Stimulated activated CD4-positive, alpha-beta T cell treated with anti-CD3 and anti-CD28 coated beads, Interleukin-12 subunit alpha, Interleukin-12 subunit beta, amount 100 ng/mL, for 24 hours (primary cell): ENCODE measurements at places on chromosomes 16 and 17.

DNA sequence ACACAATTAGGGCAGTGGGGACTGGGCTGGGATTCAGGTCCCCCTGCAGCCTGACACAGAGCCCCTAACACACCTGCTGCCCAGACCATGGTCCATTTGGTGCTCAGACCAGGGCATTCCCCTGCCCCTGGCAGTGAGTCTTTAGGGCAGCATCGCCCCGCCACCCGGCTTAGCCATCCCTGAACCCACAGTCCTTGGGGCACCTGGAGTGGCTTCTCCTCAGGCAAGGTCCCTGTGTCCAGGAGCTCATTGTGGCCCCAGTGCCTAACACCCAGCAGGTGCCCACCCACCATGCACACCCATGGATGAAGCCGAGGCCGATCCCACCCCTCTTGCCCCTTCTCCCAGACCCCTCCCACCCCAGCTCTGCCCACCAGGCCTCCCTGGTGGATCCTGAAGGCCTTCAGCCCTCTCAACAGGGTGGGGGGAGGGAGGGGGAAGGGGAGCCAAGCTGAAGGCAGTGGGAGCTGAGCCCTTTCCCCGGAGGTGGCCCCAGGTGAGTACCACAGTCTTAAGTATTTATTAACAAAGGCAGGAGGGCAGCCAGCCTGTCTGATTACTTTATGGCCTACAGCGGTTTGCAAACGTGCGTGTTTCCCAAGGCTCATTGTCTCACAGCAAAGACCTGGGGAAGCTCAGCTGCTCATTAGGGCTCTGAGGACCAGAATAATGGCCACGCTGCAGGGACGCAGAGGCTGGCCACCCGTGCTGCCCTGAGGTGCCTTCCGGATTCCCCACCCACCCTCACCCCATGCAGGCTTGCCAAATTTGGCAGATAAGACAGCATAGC is 38.5 kb downstream of the RBFOX3 start:
- no peak for DNase-seq

- DNase-seq: no peak
Measured at GRCh38 chr16:78478267-78478861, 378.9 kb downstream of the WWOX start.

DNA sequence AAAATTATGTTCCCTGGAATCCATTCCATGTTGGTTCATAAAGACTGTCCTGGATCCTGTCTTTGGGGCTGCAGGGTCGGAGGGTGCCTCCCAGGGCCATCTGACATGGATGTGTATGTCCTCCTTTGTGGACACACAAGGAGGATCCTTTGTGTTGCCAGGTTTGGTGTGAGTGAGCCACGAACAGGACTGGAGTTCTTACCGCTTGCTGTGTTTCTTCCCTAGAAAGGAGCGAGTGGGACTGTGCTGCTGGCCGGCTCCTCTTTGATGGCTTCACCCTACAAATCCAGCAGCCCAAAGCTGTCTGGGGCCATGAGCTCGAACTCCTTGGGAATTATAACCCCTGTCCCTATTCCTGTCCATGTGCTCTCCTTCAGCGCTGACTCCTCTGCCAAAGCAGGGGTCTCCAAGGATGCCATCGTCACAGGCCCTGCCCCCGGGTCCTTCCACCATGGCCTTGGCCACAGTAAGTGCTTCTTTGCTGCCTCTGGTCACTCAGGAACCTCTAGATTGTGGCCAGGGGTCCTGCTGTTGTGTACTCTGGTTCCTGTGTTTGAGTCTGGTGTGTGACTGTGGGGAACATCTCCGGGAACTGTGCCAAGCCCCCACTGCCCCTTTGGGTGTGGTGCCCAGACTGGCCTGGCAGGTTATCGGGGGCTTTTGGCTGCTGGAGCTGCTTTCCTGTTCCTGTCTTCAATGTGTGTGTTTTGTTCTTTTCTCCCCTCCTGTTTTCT is 29.5 kb downstream of the UBN1 start:
- DNase-seq: no peak

- no peak for DNase-seq
Measured at GRCh38 chr17:41542357-41542756, 14.2 kb upstream of the KRT19 start.

DNA sequence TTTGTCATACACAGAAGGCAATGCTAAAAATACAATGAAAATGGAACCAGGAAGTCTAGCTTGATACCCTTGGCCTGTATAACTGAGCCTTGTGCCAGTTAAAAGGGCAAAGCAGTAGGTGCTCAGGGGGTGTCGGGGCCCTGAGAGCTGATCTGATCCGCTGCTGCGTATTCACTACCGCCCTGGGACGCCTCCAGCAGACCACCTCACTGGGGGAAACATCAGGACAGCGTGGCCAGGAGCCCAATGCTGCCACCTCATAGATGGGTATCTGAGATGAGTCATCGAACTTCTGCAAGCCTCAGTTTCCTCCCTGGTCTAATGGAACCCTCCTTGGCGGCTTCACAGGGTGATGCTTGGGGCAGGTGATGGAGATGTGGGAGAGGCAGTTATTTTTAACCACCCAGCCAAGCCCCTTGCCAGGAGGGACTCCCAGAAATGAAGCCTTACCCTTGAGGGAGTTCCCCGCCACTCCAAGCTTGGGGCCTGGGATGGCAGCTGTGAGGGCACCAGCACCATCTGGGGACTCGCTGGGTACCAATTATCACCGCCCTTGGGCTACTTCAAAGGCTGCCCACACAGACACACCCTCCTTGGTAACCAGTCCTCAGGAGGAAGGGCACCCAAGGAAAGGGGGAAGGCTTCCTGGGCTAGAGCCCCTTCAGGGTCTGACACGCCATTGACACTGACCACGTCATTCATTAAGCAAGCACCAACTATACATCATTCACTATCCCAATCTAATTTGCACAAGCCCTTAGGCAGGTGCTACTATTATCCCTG is 7.8 kb downstream of the DEXI start:
- DNase-seq: no peak

- no peak for DNase-seq
Measured at GRCh38 chr16:69796285-69797118, 34.4 kb downstream of the WWP2 start.

DNA sequence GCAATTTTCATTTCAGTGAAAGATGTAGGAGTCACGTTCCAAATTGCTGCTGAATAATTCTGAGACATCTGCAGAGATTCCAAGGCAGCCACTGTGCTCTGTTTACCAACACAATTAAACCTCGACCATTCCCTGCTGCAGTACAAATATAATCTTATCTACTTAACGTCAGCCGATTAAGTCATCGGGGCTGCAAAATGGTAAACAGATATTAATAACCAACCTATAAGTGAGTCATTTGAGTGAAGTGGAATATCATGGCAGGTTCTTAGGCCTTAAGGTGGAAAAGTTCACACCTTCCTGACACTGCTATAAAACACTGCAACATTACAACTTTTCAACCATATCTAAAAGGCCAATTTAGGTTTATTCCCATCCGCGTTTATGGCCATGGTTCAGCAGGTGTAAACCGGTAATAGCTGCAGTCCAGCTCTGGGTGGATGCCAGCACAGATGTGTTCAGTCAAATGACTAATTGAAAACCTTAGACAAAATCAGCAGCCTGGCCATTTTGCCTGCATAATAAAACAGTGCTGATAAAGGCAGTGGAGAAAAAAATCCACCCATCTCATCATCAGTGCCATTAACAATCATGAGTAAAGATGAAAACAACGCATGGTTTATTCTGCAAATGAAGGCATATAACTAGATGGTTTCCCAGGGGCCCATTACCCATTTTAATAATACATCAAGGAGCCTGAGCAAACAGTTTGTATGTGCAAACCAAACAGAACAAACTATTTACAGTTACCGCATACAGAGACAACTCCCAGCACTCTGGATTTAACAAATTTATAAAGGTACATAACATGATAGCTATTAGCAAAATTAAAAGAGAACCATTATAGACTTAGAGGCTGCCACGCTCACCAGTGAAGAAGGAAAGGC is 202.9 kb upstream of the IRX3 start:
- DNase-seq: no peak

- DNase-seq: no peak
Measured at GRCh38 chr17:80916246-80916645, 75.4 kb upstream of the CHMP6 start.

GRCh38 chr16:309476-309875 is 26.5 kb downstream of the PDIA2 start:
- DNase-seq: no peak

- peak; percentile 37 for DNase-seq
Measured at GRCh38 chr16:81778861-81779535, at the start of gene PLCG2. Gene PLCG2 (plus strand): TSS chr16:81779291. CDS start chr16:81785990, 6,699 bp downstream.

DNA sequence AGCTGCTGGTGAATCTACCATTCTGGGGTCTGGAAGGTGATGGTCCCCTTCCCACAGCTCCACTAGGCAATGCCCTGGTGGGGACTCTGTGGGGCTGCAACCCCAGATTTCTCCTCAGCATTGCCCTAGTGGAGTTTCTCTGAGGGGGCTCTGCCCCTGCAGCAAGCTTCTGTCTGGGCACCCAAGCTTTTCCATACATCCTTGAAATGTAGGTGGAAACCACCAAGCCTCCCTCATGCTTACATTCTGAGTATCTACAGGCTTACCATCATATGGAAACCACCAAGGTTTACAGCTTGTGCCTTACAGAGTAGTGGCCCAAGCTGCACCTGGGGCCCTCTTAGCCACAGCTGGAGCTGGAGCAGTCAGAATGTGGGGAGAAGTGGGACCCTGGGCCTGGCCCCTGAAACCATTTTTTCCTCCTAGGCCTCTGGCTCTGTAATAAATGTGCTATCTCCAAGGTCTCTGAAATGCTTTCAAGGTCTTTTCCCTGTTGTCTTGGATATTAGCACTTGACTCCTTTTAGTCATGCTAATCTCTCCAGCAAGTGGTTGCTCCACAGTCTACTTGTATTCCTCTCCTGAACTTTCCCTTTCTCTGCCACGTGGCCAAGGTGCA is 19.6 kb upstream of the DLX3 start:
- no peak for DNase-seq

DNA sequence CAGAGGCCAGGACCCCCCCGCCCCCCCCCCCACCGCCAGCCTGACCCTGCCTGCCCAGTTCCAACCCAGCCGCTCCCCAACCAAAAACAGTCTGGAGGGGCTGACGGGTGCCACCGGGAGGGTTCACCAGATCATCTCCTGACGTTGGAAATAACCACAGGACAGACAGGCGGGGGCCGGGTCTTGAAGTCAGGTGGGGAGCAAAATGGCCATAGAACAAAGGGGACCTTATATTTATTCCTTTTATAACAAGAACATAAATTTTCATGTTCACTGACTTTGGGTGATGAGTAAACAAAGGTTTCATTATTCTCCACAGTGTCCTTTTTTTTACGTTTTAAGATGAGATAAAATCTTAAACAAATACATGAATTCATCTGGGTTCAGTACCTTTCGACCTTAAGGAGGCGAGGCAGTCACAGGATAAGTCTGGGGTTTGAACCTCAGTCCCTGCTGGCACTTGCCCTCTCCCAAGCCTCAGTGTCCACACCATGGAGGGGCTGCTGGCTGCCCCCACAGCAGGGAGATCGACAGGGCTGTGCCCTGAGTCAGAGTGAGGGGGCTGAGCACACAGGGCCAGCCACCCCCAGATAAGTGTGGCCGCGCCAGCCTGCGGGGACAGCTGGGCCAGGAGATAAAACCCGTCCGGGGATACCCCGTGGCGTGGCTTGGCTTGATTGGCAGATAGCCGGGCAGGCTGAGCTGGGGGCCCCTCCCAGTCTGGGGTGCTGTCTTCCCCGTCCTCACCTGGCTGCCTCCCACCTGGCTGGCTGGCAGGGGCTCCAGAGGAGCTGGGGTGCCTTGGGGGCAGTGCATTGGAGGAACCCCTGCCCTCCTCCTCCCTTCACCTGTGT is 15.0 kb downstream of the SLC7A5 start:
- no peak for DNase-seq

- DNase-seq: no peak
Measured at GRCh38 chr16:68273896-68274295, 9.6 kb downstream of the SLC7A6 start.

DNA sequence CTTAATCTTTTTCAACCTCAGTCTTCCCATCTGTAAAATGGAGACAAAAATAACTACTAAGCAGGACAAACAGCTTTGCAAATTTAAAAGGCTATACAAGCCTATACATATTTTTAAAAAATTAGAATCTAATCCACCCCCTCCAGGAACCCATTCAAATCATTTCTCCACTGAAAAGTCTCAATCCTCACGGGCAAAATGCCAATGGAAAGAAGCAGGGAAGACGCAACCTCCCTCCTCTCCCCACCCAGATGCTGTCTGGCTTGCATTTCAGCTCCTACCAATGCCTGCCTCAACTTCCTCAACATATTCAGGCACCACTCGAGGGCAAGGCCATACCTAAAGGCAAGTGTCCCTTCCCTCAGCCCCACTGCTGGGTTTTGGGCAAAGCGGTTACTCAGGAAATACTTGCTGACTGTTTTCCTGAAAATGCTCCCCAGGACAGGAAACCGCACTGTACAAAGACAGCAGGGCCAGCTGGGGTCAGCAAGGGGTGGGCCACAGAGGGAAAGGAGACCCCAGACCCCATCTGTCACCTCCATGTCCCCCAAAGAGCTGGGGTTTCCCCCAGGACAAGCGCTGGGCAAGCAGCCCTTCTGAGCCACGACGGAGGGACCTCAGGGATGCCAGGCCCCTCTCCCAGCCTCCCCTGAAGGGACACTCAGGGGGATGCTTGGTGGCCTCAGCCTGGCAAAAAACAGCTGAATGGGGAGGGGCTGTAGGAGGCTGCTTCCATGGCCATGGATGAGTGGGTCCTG is 47.7 kb upstream of the DOC2B start:
- DNase-seq: no peak

DNA sequence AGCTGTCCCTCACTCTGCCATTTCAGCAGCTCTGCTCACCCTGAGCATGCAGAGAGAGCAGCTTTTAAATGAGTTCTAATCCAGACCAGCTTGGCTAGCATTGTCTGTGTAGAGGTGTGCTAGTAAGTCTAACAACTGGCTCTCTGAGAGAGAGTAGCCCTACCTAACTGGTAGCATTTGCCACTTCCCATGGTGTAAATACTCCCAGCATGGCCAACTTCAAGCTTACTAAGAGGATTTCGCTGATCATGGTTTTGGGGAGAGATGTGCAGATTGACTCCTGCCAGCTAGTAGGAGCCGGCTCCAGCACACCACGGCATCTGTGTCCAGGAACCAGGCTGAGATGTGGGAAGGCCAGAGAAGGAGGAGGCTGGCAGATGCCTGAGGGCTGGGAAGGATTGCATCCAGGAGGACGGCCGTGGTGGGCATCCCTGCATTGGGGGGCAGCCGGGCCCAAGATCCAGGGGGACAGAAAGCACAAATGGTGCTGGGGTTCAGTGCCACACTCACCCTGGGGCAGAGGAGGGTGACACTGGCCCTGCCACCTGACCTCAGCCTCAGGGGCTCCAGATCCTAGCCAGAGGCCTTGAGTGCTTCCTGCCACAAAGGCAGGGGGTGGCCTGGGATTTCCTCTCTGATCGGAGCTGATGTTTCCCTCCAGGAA is 394.9 kb upstream of the TNRC6C start:
- no peak for DNase-seq
